ENCODE measurements at places on chromosomes 3 and 15.

DNA sequence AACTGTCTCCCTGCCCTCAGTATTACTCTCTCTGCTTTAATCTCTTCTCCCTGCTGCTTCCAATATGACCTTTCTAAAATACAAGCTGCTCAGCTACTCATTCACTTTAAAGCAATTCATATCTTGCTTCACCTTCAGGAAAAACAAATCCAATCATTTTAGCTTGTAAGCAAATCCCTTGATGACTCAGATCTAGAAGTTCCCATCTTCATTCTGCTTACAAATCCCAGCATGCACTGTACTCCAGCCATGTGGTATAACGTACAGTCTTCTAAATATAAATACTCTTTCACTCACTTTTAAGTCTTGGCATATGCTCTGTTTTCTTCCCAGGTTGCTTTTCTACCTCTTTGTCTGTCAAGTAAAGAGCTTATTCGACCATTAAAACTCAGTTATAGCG is 1009.1 kb upstream of the SEMA6D start:
- DNase-seq, result no peak
- peaks cover 4% of the 10 kb centered on the region for H3K4me1 ChIP-seq
- H3K36me3 ChIP-seq, result no peaks in the 10 kb centered on the region
- H3K27me3 ChIP-seq, result no peaks in the 10 kb centered on the region

DNA sequence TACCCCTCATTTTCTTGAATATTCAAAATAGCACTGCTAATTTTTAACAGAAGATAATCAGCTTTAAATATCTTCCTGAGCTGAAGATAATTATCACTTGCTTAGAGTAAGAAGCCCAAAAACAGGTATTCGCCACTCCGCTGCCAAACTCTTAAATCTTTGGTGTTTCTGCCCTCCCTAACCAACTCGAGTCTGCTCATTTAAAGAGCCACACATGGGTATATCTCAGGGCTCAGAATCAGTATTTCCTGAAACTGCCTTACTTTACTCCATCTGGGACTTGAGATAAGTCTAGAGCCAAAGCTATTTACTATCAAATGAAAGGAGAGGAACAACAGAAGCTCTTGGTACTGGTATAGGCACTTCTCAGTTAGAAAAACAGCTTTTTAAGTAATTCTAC is 10.8 kb downstream of the PDCD10 start:
- H3K27me3 ChIP-seq, result no peaks in the 10 kb centered on the region
- peaks cover 32% of the 10 kb centered on the region for H3K4me1 ChIP-seq
- no peak overlapping the region for H3K27ac ChIP-seq
- no peak for DNase-seq

GRCh38 chr3:24237971-24238706 is 256.5 kb downstream of the THRB start:
- DNase-seq, result no peak
- H3K36me3 ChIP-seq, result no peaks in the 10 kb centered on the region
- H3K27me3 ChIP-seq, result no peaks in the 10 kb centered on the region
- no peak overlapping the region for H3K4me3 ChIP-seq

GRCh38 chr15:64275934-64276333 is 80.0 kb downstream of the CSNK1G1 start:
- no peaks in the 10 kb centered on the region for H3K36me3 ChIP-seq
- peak overlapping the region; percentile 17 for H3K27ac ChIP-seq
- no peak overlapping the region for H3K4me3 ChIP-seq
- no peaks in the 10 kb centered on the region for H3K27me3 ChIP-seq
- no peak for DNase-seq
- H3K4me1 ChIP-seq, result peaks cover 5% of the 10 kb centered on the region

DNA sequence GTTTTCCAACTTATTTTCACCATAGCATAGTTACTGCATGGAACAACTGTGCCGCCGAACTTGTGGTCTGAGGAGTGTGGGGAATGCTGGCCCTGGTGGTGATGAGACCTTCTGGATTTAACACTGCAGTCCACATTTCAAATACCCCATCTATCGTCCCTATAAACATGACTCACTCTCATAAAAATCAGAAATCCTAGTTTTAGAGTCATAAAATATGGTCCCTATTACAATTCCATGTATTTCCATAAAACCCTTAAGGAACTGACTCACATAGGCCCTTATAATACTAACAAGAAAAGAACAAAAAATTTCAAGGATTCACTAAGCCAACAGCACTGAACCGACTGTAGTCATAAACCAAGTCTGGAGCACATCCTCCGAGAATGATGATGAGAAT is 147.2 kb downstream of the FOXP1 start:
- H3K36me3 ChIP-seq, result no peaks in the 10 kb centered on the region
- no peak overlapping the region for H3K4me3 ChIP-seq

GRCh38 chr3:192685801-192686200 is 41.5 kb downstream of the FGF12 start:
- no peaks in the 10 kb centered on the region for H3K36me3 ChIP-seq
- H3K4me1 ChIP-seq, result no peaks in the 10 kb centered on the region
- DNase-seq, result no peak
- no peak overlapping the region for H3K27ac ChIP-seq
- H3K27me3 ChIP-seq, result no peaks in the 10 kb centered on the region

- H3K4me1 ChIP-seq, result no peaks in the 10 kb centered on the region
- H3K27ac ChIP-seq, result no peak overlapping the region
- no peak overlapping the region for H3K4me3 ChIP-seq
- DNase-seq, result no peak
- H3K27me3 ChIP-seq, result no peaks in the 10 kb centered on the region
These were observed 379.0 kb upstream of the SGO1 start for GRCh38 chr3:20564966-20565365.

GRCh38 chr3:97037294-97037943 is 223.0 kb downstream of the EPHA6 start:
- H3K27me3 ChIP-seq, result no peaks in the 10 kb centered on the region
- no peak overlapping the region for H3K4me3 ChIP-seq
- no peaks in the 10 kb centered on the region for H3K36me3 ChIP-seq
- DNase-seq, result no peak

GRCh38 chr3:58567251-58567515 is 10.0 kb downstream of the FAM107A start:
- H3K27me3 ChIP-seq, result no peaks in the 10 kb centered on the region
- peaks cover 22% of the 10 kb centered on the region for H3K4me1 ChIP-seq
- no peak overlapping the region for H3K4me3 ChIP-seq
- peaks cover 40% of the 10 kb centered on the region for H3K36me3 ChIP-seq
- DNase-seq, result no peak

DNA sequence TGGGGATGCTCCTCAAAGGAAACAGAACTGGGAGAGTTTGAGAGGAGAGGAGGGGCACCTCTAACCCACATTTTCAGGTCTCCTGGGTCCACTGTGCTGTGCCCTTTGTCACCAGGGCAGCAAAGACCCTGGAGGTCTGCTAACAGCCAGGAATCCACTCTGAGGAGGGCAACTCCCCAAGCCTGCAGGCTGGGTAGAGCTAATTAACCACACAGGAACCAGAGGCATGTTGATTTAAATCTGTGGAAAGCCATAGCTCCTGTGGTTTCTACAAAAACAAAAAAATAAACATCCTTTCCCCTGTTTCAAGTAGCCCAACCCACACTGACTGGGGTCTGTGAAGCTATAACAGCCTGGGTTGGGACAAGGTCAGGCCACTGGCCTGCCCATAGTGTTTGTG is 2.2 kb upstream of the BSN start:
- no peaks in the 10 kb centered on the region for H3K27me3 ChIP-seq
- H3K4me1 ChIP-seq, result peaks cover 19% of the 10 kb centered on the region
- no peak for DNase-seq
- H3K4me3 ChIP-seq, result no peak overlapping the region
- H3K27ac ChIP-seq, result no peak overlapping the region
- H3K36me3 ChIP-seq, result no peaks in the 10 kb centered on the region

- DNase-seq, result peak; percentile 76
- H3K4me1 ChIP-seq, result peaks cover 38% of the 10 kb centered on the region
- no peak overlapping the region for H3K27ac ChIP-seq
- H3K36me3 ChIP-seq, result peaks cover 21% of the 10 kb centered on the region
These were observed 77.2 kb downstream of the TBC1D2B start for GRCh38 chr15:78000091-78000926.

- no peak for DNase-seq
- no peaks in the 10 kb centered on the region for H3K4me1 ChIP-seq
- no peak overlapping the region for H3K4me3 ChIP-seq
These were observed 911.6 kb upstream of the ARPP21 start for GRCh38 chr3:34727700-34728099.

- no peaks in the 10 kb centered on the region for H3K36me3 ChIP-seq
- no peaks in the 10 kb centered on the region for H3K27me3 ChIP-seq
- no peaks in the 10 kb centered on the region for H3K4me1 ChIP-seq
- H3K27ac ChIP-seq, result no peak overlapping the region
- H3K4me3 ChIP-seq, result no peak overlapping the region
These were observed 180.5 kb downstream of the RSL24D1 start for GRCh38 chr15:55016225-55016624.

- H3K36me3 ChIP-seq, result no peaks in the 10 kb centered on the region
- H3K4me1 ChIP-seq, result no peaks in the 10 kb centered on the region
- DNase-seq, result no peak
- H3K4me3 ChIP-seq, result no peak overlapping the region
- no peak overlapping the region for H3K27ac ChIP-seq
These were observed 79.6 kb upstream of the ADAMTSL3 start for GRCh38 chr15:83574345-83574744.

DNA sequence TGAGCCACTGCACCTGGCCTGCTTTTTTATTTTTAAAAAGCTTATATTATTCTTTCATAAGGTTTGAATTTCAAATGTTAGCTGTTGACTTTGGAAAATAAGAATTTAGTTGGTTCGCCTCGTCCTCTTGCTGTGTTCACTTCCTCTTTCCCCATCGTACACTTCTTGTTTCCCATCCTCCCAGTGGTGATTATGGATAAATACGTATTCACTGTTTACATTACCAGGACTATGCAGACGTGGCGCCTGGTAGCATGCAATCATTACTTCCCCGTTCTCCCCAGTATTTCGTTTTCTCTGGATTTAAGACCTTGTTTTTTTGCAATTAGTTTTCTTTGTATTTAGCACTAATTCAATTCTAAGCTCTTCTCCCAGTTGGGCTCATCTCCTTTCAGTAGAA is 70.1 kb downstream of the LMLN start:
- no peak for DNase-seq
- H3K4me3 ChIP-seq, result no peak overlapping the region
- H3K27me3 ChIP-seq, result no peaks in the 10 kb centered on the region
- H3K4me1 ChIP-seq, result no peaks in the 10 kb centered on the region

DNA sequence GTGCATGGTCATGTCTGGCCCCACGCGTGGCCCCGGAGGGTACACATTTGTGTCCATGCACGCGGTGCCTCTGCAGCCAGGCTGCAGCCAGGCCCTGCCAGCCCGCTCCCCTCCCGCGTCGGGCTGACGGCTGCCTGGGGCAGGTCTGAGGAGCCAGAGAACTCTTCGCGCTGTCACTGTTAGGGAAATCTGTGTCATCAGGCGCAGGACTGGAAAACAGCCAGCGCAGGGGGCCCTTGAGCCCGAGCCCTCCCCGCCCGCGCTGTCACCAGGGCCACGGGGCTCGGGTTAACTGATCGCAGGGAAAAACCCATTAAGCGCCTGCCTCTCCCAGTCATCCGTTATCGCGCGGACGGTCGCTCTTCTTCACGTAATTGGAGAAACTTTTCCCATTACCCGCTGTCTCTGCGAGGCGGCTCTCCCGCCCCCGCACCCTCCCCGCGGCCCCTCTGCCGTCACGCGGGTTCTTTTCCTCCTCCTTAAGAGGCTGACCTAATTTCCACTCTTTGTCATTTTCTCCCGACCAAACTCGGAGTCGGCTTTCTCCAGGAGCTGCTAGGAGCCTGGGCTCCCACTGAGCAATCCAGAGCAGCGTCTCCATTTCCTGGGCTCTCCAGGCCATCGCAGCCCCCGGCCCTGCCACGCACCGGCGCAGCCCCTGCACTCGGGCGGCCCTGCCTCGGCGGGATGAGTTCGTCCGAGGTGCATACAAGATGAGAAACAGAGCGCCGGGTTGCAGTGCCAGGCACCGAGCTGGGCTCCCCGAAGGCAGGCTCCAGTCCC is 57.5 kb upstream of the PRR23E start:
- peak overlapping the region; percentile 37 for H3K4me3 ChIP-seq
- peak; percentile 63 for DNase-seq
- peak overlapping the region; percentile 34 for H3K27ac ChIP-seq
- no peaks in the 10 kb centered on the region for H3K36me3 ChIP-seq

GRCh38 chr3:100963041-100963440 is 30.2 kb downstream of the ABI3BP start:
- no peaks in the 10 kb centered on the region for H3K4me1 ChIP-seq
- no peaks in the 10 kb centered on the region for H3K27me3 ChIP-seq
- no peak overlapping the region for H3K4me3 ChIP-seq
- no peak overlapping the region for H3K27ac ChIP-seq

- peaks cover 4% of the 10 kb centered on the region for H3K4me1 ChIP-seq
- H3K36me3 ChIP-seq, result no peaks in the 10 kb centered on the region
- no peak for DNase-seq
- no peak overlapping the region for H3K27ac ChIP-seq
These were observed 92.2 kb downstream of the CGNL1 start for GRCh38 chr15:57468486-57468885.

- no peak overlapping the region for H3K27ac ChIP-seq
- no peaks in the 10 kb centered on the region for H3K27me3 ChIP-seq
- H3K4me1 ChIP-seq, result no peaks in the 10 kb centered on the region
- DNase-seq, result no peak
- no peaks in the 10 kb centered on the region for H3K36me3 ChIP-seq
These were observed 377.4 kb upstream of the RGMA start for GRCh38 chr15:93466380-93466779.

DNA sequence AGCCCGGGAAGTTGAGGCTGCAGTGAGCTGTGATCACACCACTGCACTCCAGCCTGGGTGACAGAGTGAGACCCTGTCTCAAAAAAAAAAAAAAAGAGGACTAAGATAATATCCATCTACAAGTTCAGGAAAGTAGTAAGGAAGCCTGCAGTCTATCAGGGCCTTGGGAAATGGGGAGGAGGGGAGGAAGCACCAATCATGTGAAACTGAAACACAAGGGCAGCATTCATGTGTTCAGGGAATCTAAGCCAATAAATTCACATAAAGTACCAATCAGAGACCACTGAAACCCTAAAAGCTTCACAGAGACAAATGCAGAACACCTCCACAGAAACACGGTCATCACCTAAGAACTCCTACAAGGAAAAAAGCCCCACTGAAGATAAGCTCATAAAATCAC is 22.9 kb upstream of the HHATL start:
- no peak overlapping the region for H3K27ac ChIP-seq
- no peak for DNase-seq
- no peaks in the 10 kb centered on the region for H3K36me3 ChIP-seq
- no peaks in the 10 kb centered on the region for H3K4me1 ChIP-seq
- no peak overlapping the region for H3K4me3 ChIP-seq

Data from heart left ventricle (tissue), 16 donors.